Kidney (tissue), 22 donors: ENCODE measurements at places on chromosomes 16 and 17. TPM values are rescaled to one million over a fixed set of nuclear protein-coding genes. Genes with fewer than 3 reads are reported as not detected.

Gene MT4
- total RNA-seq: not detected

Gene LPO
- not detected for total RNA-seq

Gene CES5A
- total RNA-seq: not detected

Gene GPR139
- not detected for total RNA-seq

DNA sequence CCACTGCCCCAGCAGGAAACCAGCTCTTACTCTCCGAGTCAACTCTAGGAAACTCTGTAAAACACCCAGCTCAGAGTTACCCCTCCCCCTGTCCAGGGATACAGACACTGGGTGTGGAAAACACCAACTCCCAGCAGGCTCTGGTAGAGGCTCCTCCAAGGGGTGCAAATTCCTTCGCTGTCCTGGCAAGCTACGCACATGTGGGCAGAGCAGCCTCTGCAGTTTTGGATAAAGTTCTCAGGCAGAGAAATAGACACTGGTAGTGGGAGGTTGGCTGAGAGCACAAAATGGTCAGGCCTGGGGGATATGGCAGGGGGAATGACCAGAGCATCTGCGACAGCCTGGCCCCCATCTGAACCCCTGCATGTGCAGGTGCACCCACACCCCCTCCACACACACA lies 146.9 kb upstream of the SDK2 start:
- no peaks in the 10 kb centered on the region for H3K4me1 ChIP-seq
- no peak overlapping the region for H3K4me3 ChIP-seq
- no peaks in the 10 kb centered on the region for H3K36me3 ChIP-seq
- no peaks in the 10 kb centered on the region for H3K27me3 ChIP-seq
- no peak overlapping the region for H3K27ac ChIP-seq

- H3K36me3 ChIP-seq: peaks cover 60% of the 10 kb centered on the region
- H3K4me1 ChIP-seq: peaks cover 3% of the 10 kb centered on the region
- peak overlapping the region; percentile 100 for H3K27ac ChIP-seq
- DNase-seq: no peak
- peak overlapping the region; percentile 99 for H3K4me3 ChIP-seq
Observed at GRCh38 chr17:64503821-64504768, 2.0 kb downstream of the DDX5 start.

DNA sequence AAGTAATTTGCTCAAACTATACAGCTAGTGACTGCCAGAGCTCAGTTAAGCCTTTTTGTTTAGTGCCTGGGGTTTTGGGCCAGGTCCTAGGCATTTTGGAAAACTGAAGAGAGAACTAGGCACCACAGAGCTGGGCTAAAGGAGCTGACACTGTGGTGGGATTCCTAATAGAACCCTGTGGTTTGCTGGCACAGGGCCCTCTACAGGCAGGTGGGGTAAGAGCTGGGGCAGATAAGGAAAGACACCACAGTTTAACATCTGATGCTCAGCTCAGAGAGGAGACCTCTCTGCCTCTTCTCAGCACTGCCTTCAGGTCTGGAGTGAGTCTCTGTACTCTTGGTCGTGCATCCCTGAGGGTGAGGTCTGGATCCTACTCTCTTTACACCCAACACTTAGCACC lies 121.2 kb downstream of the SNX11 start:
- no peaks in the 10 kb centered on the region for H3K4me1 ChIP-seq
- H3K4me3 ChIP-seq: no peak overlapping the region
- no peak for DNase-seq
- no peaks in the 10 kb centered on the region for H3K36me3 ChIP-seq

DNA sequence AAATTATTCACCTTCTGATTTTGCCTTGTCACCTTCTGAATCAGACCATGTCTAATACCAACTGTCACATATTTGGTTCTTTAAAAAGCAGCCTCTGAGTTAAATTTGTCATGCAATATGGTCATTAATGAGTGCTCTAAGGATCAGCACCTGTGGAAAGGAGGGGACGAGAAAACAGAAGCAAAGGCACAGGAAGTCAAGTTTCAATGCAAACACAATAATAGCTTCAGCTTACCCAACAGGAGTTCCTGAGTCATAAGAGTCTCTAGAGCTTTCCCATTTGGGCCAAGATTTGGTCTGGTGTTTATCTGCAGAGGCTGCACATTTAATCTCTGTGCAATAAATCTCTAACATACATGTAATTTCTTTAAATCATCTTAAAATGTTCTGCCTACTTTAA lies 889.8 kb downstream of the CDH8 start:
- H3K4me1 ChIP-seq: no peaks in the 10 kb centered on the region
- no peak overlapping the region for H3K27ac ChIP-seq
- no peaks in the 10 kb centered on the region for H3K36me3 ChIP-seq

DNA sequence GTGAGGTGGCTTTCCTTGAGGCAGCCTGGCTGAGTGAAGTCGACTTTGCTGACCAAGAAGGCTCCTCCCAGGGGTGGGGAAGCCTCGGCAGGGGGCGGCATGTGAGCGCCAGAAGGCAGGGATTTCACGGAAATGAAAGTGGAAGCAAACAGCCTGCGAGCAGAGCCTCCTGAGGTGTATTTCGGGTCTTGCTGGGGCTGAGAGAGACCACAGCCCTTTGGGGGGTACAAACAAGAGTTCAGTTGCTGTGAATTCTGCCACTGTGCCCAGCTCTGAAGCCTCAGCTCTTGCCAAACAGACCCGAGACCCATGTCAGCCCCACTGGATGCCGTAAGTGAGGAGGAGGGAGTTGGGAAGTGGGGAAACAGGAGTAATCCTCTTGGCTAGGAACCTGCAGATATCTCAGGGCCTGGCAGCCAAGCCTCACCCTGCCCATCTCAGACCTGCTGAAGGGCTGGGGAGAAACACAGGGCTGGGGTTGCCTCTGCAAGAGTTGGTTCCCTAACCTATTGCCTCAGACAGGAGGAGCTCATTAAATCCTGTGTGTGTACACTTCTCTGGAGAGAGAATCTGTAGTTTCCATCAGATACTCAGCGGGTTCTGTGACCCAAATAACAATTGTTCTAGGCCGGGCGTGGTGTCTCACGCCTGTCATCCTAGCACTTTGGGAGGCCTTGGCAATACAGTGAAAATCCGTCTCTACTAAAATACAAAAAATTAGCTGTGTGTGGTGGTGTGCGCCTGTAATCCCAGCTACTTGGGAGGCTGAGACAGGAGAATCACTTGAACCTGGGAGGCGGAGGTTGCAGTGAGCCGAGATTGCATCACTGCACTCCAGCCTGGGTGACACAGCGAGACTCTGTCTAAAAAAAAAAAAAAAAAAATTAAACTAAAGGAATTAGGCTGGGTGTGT lies at the start of gene IFI35:
IFI35 (plus strand) TSS at position 146 of the 913 bp plus-strand sequence; CDS start at position 310, 164 bp downstream.
- DNase-seq: peak; percentile 94
- no peaks in the 10 kb centered on the region for H3K27me3 ChIP-seq
- H3K36me3 ChIP-seq: peaks cover 3% of the 10 kb centered on the region
- H3K4me3 ChIP-seq: peak within 1 kb of the TSS; percentile 80
- H3K4me1 ChIP-seq: no peaks in the 10 kb centered on the region
